ENCODE measurements at places on chromosomes 16 and 17. TPM values are rescaled to one million over a fixed set of nuclear protein-coding genes. Genes with fewer than 3 reads are reported as not detected.

DNA sequence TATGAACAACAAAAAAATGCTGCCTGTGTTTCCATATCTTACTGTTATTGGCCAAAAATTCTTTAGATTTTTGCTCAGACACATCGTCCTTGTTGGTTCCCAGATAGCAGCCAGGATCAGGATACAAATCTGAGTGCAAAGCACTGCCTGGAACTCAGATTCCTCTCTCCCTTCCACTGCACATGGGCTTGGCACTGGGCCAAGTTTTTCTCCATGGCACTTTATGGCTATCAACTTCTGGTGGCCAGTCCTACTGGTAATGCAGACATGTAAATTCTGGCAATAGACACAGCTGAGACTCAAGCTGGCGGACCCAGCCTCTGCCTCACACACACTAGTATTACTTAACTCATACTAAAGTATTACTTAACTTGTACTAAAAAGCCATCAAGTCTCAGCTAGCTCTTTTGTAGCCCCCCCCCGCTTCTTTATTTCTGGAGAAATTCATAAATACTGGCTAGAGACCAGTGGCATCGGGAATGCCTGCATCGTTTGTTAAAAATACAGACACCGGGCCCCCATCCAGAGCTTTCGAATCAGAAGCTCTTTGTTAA lies 181.2 kb upstream of the COX10 start:
- DNase-seq: no peak

The VTN gene
- 0.13 TPM for polyA plus RNA-seq

DNA sequence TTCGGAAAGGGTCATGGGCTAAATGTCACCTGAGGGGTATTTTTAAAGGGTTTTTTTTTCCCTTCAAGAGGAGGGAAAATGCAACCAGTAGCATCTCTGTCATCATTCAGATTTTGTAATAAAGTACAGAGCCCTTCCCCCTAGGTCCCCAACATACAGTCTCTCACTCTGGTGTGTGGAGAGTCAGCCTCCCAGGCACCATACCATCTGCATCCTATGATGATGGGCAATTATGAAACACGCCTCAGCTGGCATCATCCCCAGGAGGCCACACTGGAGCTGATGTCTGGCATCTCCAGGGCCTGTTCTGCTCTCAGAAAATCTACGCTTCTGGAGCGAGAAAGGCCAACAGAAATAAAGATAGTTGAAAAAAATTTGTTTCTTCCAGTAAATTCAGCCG lies 32.0 kb downstream of the TBX4 start:
- DNase-seq: no peak

DNA sequence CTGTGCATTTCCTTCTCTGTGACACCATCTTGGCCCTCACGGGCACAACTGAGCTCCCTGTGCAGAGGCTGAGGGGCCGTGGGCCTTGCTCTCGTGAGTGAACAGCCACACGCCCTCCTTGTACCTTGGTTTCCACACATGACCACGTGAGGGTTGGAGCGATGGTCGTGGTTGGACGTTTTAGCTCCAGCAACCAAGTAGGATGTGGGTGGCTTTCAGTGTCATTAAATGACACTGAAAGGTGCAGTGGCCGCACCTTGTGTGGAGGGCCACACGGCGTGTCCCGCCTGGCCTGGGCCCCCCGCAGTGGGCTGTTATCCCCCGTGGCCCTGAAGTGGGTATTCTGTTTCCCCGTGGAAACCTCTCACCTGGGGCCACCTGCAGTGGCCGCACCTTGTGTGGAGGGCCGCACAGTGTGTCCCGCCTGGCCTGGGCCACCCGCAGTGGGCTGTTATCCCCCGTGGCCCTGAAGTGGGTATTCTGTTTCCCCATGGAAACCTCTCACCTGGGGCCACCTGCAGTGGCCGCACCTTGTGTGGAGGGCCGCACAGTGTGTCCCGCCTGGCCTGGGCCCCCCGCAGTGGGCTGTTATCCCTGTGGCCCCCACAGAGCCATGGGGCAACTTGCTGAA lies 28.2 kb downstream of the ACSF3 start:
- no peak for DNase-seq

DNA sequence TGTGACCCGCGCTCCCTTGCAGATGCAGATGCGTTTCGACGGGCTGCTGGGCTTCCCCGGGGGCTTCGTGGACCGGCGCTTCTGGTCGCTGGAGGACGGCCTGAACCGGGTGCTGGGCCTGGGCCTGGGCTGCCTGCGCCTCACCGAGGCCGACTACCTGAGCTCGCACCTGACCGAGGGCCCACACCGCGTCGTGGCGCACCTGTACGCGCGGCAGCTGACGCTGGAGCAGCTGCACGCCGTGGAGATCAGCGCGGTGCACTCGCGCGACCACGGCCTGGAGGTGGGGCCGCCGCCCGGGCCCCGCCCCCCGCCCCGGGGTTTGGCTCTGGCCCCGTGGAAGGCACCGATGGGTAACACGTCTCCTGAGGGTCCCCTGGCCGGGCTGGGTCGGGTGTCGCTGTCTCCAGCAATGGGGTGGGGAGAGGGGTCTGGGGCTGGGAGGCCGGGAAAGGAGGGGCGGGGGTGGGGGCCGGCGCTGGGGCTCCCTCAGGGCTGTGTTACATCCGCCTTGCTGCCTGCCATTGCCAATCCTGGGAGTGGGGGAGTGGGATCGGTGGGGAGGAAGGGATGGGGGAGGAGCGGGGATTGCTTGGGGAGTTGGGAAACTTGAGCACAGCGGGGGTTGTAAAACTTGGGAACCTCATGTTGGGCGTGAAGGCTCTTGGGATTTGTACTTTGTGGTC lies 737 bp downstream of the NUDT16L1 start:
- peak; percentile 27 for DNase-seq

- no peak for DNase-seq
Observed at GRCh38 chr17:75783803-75784472, 668 bp upstream of the UNK start.

- DNase-seq: no peak
Observed at GRCh38 chr17:56262803-56263202, 109.5 kb downstream of the ANKFN1 start.

DNA sequence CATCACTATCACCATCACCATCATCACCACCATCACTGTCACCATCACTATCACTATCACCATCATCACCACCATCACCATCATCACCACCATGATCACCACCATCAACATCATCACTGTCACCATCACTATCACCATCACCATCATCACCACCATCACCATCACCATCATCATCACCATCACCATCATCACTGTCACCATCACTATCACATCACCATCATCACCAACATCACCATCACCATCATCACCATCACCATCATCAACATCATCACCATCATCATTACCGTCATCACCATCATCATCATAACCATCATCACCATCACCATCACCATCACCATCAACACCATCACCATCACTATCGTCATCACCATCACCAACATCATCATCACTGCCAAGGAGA lies 273.8 kb downstream of the FOXL1 start:
- DNase-seq: no peak

- DNase-seq: peak; percentile 87
Observed at GRCh38 chr17:8153957-8154607, 1.9 kb upstream of the PER1 start.

DNA sequence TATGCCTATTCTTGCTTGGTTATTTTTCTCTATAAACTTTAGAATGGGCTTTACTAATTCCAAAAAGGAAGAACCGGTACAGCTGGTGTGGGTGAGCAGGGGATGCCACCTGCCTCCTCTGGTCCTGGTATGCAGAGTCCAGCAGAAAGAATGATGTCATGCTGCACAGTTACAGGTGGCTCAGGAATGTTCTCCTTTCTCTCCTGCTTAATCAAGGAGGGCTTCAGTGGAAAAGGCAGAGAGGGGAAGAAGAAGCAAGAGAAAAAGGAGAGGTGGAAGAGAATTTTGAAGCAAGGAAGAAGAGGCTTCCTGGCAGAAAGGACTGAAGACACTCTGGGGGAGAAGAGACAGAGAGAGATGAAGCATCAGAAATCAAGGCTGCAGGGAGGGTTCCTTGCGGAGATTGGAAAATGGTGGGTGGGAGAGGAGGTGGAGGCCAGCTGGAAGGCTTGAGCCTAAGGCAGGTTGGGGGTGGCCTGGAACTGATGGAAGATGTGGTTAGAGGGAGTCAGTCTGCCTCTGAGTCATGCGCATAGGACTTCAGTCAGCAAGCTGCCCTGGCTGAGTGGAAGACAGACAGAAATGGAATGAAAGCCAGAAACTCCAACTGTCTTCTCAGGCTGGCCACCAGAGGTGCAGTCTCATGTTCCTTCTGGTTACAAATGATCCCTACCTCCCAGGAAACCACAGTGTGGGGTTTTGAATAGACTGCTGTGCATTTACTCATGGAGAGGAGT lies 64.6 kb upstream of the CRHR1 start:
- DNase-seq: no peak

The PITPNM3 gene
- 0.04 TPM for polyA plus RNA-seq

DNA sequence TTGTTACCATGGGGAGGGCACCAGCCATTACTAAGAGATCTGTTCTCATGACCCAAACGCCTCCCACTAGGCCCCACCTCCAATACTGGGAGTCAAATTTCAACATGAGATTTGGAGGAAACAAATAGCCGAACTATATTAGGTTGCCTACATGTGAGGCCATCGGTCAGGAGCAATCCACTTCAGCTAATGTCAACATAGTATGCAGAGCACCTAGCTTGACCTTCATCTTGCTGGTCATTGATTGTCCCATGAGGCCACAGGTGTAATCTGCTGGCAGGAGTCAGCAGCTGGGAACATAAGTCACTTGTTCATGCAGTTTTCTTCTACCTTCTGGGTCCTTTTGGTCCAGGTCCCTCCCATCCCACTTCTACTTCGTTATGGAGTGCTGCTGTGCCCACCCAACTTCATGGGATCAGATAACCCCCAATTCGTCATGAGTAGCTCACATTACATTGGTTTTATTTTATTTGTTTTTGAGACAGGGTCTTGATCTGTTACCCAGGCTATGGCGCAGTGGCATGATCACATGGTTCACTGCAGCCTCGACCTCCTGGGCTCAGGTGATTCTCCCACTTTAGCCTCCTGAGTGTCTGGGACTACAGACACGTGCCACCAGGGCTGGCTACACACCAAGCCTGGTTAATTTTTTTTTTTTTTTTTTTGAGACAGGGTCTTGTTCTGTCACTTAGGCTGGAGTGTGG lies 5.9 kb upstream of the KPNA2 start:
- DNase-seq: no peak

The HP gene
- polyA plus RNA-seq: not detected

The ADPRM gene
- polyA plus RNA-seq: 92.5 TPM

The KRT27 gene
- polyA plus RNA-seq: not detected

GRCh38 chr17:71632328-71632727 lies 488.5 kb upstream of the SOX9 start:
- DNase-seq: no peak

DNA sequence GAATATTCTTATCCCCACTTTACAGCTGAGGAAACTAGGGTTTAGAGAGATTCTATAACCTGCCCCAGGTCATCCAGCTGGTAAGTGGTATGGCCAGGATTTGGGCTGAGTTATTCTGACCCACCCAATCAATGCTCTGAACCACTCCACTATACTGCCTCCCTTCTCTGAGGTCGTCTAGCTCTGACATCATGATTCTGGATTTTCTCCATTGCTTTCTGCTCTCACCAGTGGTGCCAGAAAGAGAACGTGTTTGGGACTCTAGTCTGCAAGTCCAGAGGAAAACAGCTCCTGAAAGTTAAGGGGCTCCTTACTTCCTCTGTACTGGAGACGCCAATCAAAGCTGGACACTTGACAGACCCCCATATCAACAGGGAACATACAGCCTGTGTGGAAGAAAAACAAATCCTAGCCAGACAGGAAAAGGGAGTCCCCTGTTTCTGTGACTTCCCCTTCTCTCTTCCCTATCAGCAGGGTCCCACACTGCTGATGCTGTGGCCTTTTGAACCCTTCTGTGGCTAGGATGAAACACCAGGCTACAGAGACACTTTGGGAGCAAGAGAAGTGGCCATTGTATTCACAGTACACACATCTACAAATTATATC lies 6.0 kb upstream of the EZH1 start:
- DNase-seq: no peak

DNA sequence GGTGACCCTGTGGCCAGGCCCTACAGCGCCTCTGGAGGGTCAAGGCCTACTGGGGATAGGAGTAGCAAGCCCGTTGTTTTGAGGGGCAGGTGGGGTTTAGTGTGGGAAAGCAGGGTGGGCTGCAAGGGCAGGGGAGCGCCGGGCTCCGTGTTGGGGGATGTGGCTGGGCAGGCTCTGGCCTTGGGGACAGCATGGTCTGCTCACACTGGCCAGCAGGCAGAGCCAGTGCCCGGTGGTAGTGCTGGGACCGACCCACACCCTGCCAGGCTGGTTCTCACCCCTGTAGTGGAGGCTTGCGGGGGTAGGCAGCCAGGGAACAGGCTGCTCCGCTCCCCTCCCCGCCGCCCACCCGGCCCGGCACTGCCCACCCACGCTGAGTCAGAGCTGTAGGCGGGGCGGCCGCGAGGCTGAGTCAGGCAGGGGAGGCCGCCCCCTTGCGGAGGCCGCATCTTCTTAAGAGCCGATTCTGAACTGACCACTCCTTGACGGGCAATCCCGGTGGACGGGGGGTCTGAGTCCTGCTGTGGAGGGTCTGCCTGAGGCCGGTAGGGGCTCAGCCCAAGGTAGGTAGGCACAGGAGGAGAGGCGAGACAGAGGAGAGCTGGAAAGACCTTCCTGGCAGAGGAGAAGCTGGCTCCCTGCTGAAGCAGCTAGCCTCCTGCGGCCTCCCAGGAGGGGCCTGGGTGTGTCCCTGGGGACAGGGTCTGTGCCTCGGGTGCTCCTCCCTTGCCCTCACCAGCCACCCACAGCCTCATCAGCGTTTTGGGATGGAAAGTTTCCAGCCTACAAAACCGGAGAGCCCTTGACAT lies 62.4 kb downstream of the BAIAP2 start:
- DNase-seq: no peak

DNA sequence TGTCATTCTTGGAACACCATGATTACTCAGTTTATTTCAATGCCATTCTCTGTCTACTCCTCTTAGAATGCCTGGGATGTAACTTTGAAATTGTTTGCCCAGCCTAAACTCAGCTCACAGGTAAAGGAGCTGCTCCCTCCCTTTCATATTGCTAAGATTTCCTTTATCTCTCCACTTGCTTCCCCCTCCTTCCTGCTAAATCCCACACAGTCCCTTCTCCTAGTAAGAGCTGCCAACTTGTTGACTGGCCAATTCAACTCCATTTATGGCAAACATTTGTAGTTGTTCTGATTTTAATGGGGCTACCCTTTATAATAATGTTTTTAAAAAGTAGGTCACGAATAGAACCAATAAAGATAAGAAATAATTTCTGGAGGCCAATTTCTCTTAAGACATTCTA lies 146.1 kb downstream of the SKAP1 start:
- DNase-seq: no peak

Measured in naive B cell (primary cell).